ENCODE measurements at places on chromosomes 1 and 21.

DNA sequence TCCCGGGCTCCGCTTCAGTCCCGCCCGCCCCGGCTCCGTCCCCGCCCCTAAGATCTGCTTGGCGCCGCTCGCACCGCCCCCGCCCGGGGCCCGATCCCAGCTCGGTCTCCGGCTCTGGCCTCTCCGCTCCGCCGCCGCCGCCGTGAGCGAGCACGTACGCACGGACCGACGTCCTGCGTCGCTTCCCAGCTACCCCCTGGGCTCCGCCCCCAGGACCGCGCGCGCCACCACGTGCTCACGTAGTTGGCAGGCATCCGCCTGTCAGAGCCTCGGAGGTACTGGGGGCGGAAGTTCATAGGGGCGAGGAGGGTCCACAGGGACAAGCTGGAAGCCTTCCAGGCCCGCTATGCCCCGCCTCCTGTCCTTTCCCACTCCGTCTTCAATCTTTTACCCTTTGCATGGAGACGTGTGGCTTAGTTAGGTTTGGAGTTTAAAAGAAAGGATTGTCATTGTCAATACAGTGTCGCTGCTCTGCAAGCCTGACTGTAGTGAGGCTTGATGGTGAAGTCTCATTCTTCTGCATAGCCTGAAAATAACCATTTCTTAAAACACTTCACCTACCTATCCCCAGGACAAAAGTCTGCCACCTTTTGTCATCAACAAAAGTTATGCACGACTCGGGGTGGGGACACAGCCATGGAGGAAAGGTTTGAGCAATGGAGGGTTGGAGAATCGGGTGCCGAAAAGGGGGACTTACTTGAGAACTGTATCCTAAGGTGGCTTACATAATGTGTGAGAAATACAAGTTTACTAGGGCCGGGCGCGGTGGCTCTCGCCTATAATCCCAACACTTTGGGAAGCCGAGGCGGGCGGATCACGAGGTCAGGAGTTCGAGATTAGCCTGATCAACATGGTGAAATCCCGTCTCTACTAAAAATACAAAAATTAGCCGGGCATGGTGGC is at the start of gene CLK2:
CLK2 (minus strand) TSS at position 162 of the 903 bp plus-strand sequence. CDS start 2,527 bp downstream, outside the sequence.
- DNase-seq: peak; percentile 97

DNA sequence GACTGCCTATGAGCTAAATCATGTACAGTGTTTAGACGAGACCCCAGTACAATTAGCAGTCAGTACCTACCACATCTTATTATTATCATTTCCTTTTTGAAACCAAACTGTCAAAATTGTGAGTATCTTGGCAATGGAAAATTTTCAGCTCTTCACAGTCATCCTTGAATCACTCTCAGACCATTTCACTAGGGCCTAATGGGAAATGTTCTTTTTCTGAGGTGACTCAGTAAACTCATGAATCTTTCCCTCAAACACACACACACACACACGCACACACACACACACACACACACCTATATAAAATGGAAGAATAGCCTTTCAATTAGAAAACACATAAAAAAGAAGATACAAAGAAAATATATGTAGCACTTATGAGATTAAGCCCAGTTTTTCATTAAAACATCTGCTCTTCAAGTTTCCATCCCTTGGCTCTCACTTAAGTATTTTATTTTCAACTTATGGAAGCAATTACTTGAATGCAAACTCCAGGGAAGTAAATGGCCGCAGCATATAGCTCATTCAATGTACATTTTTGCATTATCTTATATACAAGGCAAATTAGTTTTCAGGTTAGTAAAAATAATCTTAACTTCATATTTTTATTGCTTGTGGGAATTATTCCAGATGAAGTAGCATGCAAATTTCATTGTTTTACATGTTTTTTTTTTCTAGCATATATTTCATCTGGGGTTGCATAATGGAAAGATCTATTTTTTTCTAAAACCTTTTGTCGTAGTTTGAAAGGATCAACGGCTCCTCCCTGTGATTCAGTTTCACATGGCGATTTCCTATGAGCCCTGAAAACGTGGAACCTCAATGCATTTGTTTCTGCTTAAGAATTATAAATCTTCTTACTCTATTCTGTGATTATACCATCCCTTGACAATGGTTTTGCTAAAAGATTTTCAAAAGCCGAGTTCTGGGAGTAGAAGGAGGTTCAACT is 46.3 kb upstream of the TMPRSS15 start:
- DNase-seq: no peak

- DNase-seq: no peak
Measured at GRCh38 chr1:111852261-111852721, 96.6 kb downstream of the DDX20 start.

DNA sequence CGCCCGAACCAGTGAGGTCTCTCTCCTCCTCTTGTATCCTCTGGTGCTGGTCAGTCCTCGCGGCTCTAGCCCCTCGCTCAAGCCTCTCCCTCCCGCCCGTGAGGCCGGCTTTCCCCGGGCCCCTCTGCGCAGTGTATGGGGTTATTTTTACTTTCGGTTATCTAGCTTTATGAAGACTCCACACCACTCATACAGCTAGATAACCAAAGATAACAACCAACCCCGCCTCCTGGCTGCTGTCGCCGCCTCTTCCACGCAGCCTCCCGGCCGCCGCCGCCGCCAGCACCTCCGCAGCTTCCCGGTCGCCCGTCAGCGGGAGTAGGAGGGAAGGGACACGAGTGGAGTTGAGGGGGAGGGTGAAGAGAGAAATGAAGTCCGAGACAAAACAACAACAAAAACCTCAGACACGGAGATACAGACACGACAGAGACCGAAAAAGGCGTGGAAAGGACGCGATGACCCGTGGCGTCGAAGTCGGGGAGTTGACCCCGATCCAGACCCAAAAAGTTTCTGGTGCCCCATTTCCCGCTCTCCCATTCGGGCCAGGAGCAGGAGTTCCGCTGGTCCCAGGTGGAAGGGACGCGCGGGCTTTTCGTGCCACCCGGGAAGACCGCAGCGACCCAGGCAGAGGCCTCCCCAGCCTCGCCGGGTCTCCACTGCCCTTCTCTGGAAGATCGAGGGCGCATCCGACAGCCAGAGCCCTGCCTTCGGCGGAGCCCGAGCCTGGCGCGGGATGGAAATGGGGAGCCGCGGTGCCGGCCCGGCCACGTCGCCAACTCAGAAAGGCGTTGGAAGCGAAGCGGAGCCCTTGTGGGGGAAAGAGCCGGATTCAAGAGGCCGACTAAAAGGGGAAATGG is 51.4 kb downstream of the RHBG start:
- no peak for DNase-seq

- no peak for DNase-seq
Measured at GRCh38 chr1:213276236-213276635, 225.2 kb downstream of the RPS6KC1 start.

GRCh38 chr1:26404641-26405040 is 6.0 kb upstream of the LIN28A start:
- no peak for DNase-seq

DNA sequence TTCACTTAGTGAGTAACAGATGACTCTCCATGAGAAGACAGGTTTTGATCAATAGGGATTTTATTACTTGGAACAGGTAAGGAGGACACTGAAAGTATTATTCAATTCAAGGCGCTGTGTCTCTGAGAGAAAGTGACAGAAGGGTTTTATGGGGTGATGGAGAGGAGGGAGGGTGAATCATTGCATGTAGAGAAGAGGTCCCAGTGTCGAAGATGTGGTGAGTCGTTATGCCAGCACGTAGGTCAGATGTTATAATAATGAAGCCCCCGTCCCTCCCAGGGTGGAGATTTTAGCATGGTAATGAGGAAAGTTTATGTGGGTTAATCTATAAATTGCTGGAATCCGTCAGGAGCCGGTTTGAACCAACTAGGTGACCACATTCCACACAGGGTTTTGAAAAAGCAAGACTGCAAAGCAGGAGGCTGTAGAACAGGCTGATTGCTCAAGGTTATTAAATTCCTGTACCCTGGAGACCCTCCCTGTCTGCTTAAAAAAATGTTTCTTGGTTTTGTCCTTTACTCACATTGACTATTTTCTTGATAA is 586.4 kb upstream of the TMPRSS15 start:
- no peak for DNase-seq

DNA sequence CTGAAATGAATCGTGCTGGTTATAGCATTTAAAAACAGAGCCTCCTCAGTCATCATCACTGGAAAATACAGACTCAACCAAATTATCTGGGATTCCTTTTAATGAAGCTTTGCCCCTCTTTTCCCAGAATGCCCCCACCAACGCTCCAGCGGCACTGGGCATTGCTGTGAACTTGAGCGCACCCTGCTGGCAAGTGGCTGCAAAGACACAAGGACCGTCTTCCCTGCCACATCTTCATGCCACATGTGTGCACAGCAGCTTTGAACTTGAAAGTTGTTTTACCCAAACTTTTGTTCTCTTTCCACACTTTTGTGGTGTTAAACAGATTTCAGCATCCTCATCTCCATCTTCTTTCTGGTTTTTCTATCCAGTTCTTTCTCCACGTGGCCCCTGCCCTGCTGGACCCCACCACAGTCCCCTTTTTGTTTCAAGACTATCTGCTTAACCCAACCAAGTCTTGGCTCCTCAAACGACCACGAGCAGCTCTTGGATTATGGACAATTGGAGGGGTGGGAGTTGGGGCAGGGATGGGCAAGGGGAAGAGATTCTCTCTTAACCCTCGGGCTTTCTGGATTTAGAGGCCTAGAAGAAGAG is 12.8 kb upstream of the LMX1A start:
- no peak for DNase-seq

GRCh38 chr1:1591452-1591851 is 8.5 kb downstream of the FNDC10 start:
- no peak for DNase-seq

DNA sequence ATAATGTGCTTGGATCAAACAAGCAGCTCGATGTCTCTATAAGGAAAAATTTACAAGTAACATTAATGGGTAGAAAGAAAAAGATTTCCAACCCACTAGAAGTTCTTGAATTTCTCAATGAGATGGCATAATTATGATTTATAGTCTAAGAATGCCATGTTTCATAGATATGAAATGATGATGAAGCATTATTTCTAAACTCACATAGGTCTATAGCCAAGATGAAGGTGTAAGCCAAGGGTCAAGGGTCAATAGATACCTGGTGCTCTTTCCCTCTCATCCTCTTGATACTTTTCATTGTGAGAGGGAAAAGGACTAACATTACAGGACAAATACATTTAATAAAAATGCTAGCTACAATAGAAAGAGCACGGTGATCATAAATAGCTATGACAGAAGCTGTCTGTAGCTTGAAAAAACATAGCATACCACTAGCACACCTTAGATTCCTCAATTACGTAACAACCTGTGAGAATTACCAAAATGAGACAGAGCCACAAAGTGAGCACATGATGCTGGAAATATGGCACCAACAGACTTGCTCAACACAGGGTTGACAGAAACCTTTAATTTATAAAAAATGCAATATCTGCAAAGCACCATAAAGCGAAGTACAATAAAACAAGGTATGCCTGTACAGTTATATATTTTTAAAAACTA is 26.3 kb upstream of the F13B start:
- no peak for DNase-seq

DNA sequence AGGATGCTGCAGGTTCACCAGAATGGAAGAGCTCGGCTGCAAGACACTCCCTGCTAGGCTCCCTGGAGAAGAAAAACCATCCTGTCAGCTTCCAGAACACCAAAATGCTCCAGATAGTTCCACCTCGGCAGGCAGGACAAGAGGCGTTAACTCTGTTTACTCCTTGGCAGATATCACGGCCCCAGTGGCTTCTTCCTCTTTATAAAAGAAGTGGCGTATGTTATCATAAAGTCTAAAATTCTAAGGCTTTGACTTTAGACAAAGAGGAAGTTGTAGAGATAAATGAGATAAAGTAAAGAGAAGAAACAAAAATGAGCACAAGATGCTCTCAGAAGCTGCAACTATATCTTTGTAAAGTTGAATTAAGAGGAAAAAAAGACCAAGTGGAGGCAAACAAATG is 24.3 kb upstream of the MTF1 start:
- DNase-seq: no peak

DNA sequence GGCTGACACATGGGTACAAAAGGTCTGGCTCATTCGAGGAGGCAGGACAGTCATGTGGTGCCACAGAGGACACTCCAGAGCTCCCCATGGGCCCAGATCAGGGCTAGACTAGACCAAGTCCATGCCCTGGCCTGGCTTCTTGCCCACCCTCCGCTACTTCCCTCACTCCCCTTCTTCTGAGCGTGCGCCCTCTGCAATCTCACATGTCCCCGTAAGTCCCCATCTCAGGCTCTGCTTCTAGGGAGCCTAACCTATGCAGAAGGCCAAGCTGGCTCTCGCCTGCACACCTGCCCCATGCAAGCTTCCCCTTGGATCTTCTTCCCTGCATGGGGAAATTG is 553.6 kb downstream of the PTPRU start:
- no peak for DNase-seq

DNA sequence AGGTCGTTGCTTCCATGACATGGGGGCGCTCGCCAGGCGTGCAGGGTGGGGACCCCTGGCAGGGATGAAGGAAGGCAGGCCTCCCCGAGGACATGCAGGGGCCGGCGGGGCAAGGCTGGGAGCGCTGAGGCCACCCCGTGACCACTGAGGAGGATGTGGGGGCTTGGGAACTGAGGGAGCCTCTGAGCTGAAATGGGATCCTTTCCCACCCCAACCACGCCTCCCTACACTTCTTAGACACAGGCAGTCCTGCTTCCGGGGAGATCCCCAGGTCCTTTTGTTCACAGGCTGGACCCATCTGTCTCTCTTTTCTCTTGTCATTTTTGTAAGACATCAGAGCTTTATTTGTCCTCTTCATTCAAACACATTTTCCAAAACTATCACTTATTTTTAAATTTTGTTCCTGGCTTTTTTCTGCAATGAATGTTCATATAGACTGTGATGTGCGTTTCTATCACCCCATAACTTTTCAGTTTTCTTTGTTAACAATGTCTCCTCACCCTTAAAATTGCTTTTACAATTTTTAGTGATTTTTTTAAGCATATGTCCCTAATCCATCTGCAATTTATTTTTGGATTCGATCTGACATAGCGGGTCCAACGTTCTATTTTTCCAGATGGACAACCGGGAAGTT is 156.7 kb upstream of the BACE2 start:
- DNase-seq: no peak

DNA sequence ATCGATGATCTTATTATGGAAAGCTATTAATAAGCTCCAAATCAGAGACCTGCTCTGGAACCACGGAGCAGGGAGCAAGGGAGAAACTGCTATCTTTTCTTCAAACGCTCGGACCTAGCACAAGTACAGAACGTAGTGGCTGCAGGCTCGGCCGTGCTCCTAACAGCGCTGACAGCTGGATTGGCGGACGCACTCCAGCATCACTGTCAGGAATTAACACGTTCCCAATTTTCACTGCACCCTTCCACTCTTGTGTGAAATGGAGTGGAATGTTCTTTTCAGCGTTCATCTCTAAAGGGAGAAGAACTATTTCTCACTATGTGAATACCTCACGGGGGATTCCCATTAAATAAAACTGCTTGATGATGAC is 106.9 kb downstream of the ZNF281 start:
- no peak for DNase-seq

DNA sequence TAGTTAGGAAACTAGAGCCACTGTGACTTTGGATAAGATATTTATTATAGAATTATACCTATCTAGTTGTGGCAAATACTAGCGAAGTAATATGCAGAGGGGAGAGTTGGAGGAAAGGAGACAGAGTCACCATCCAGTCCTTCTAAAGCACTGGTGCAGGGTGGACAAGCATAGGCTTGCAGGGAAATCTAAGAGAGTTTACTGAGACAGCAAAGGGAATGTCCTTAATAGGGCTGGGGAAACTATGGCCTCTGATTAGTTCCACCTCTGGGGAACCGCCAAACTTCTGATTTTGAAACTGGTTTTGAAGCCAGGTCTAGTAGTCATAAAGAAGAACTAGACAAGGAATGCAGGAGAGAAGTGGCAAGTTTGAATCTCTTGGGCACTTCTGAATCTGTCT is 407.9 kb downstream of the VAV3 start:
- no peak for DNase-seq
